ENCODE measurements at places on chromosomes 1 and 21.

GRCh38 chr1:167120899-167121298, 27.0 kb downstream of the STYXL2 start:
- DNase-seq, result no peak

DNA sequence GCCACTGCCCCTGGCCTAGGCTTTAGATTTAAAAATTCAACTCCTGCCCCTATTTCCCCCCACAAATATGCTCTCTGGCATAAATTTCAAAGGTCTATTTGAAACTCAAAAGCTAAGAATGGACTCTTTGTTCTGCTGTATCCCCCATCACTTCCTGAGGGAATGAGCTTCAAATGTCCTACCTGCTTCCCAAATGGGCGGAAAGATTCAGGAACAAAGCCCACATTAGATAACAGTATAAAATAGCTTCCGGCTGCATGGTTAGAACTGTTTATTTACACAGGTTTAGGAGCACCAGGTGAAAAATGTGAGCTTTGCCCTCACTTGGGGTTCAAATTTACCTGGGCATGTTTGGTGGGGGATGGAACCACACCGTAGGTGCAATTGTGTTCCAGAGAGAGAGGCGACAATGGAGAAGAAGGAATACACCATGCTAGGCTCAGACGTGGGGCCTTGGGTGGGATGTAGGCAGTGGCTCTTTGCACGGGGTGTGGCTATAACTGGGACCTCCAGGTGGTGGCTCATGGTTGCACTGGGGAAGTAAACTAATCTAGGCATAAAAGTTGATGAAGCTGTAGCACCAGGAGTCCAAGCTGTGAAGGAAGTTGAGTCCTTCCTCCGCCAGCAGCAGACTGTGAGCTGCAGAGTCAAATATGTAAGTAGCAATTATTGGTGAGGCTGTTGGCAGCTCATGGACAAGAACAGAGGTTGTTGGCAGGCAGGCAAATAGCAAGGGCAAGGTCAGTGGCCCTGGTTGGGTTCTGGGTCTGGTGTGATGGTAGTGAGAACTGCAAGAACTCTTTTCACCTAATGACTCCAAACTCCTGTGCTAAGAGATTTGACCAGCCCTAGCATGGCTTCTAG, 41.5 kb upstream of the SRSF10 start:
- no peak for DNase-seq

DNA sequence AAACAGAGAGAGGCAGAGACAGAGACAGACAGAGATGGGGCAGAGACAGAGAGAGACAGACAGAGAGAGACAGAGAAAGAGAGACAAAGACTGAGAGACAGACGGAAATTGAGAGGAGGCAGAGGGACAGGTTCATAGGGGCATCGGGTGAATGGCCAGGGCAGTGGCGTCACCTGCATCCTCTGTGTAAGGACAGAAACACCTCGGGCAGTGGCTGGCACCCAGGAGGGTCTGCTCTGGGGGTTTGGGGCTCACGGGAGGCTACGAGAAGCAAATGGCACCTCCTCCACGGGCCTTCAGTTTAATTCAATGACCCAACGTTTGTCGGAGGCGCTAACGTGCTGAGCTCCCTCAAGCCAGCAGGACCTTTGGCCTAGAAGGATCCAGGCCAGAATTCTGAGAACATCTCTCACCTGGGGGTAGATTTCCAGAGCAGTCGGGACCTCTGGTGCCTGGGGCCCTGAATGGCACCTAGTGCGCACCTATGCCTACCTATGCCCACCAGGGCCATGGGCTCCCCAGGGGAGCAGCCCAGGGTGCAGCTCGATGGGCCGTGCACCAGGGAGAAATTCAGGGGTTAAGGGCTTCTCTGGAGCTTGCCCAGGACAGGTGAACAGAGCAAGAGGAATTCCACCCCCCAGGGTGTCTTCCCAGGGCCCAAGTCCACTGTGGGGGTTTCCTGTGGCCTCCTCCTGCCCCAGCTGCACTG, 20.6 kb upstream of the PTTG1IP start:
- DNase-seq, result no peak

DNA sequence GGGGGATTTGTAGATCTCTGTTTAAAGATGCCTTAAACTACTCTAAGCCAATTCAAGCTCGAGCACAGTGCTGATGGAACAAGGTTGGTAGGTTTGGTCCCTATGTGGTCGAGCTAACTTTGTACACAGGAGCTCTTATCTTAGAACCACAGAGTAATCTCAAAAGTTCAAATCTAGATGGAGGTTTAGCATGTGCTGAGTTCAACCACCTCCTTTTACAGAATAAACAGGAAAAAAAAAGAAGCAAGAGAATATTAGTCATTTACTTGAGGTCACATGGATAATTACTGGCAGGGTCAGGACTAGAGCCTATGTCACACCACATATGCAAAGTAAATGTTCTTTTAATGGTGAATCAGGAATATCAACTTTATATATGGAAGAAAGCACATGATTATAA, 86.2 kb downstream of the DTL start:
- no peak for DNase-seq

- no peak for DNase-seq
These were observed 121.8 kb upstream of the TNFSF4 start for GRCh38 chr1:173328961-173329360.

GRCh38 chr1:89671775-89672488, 39.0 kb downstream of the LRRC8C start:
- DNase-seq, result no peak

- no peak for DNase-seq
These were observed 324.2 kb downstream of the SEC16B start for GRCh38 chr1:177645491-177646190.

- peak; percentile 34 for DNase-seq
These were observed 51.1 kb upstream of the PDC start for GRCh38 chr1:186511761-186512637.

DNA sequence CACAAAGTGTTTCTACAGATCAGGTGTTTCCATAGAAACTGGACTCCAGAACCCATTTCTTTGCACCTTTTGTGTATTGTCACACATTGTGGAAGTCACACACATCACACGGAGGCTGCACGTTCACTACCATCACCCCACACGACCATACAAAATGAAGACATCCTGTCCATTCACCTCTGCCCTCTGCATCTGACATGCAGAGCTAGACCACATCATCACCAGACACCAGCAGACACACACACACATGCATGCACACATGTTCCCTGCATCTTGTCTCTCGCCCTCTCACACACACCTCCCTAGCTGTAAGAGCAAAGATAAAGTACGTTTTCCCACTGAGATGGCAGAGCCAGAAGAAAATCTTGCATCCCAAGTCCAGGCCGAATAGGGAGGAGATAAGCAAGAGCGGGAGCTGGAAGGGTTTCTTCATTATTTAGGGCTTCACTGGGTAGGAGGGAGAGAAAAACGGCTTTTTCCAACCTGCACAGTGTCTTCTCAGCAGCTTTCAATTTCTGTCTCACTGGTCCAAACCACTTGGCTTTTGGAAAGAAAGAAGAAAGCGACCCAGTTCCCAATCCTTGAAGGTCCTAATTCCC, 709 bp downstream of the PRELP start:
- no peak for DNase-seq

DNA sequence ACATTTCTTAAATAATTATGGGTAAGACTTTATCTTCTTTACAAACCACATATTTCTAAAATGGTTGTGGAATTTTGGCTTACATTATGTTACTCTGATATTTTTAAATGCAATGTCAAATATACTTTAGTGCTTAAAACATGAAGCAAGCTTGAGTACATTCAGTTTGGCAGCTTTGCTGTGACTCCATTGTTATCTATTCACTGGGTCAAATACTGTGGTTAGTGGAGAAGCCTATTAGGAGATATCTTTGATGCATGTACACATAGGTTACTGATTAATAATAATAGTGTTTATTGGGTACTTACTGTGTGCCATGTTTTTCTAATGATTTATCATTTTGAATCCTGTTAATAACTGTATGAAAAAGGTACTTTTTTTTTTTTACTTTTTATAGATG, 520.4 kb upstream of the B3GALT2 start:
- no peak for DNase-seq
